ENCODE measurements at places on chromosomes 4 and X.

- no peak for DNase-seq
Measured at GRCh38 chr4:82139287-82139686, 234.5 kb downstream of the HNRNPD start.

DNA sequence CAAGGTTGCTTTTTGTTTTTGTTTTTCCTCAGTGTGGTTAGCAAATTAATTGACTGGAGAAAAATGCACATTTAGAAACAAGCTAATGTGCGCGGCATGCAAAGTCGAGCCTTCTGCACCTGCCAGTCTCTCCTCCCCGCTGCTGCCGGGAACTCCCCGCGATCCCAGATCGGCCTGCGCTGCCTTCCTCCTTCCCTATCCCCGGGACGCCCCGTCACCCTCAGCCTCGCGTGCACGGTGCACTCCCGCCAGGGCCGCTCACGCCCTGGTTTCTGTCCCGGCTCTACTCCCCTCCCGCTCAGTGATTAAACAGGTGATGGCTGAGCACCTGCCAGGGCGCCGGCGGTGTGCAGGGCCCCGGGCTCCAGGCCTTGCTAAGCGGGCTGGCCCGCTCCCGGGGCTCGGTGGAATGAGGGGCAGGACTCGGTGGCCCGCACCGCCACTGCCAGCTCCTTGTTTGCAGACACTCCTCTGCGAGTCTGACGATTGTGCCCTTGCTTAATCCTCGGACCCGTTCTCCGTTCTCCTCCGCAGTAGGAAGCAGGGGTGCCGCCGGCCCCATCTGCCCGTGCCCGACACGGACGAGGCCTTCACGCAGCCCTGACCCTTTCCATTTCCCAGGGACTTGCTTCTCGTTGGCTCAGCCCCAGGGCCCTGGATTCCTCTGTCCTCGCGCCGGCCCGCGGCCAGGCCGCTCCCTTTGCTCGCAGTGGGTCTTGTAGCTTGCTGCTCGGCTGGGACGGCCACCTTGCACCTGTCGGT lies 143.4 kb downstream of the TRIML1 start:
- DNase-seq = no peak

- no peak for DNase-seq
Measured at GRCh38 chrX:8089141-8089540, 81.9 kb downstream of the VCX2 start.

GRCh38 chrX:148146121-148146520 lies 165.0 kb downstream of the FMR1NB start:
- DNase-seq = no peak

DNA sequence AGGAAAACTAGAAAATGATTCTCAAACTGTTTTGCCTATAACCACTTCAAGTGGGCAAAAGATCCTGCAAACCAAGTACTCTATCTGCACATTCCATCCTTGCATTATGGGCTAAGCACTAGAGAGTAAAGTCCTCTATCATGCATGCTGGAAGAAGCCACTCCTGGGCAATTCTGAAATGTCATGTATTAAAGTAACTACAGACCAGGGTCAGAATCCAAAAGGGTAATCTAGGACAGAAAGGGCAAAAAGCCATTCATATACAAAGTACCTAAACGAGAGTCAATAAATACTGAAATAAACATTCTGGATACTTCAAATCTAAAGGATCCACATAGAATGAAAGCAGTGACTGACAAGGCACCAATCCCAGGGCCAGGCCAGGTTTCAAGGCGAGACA lies 1.0 kb downstream of the SNX12 start:
- DNase-seq = no peak

DNA sequence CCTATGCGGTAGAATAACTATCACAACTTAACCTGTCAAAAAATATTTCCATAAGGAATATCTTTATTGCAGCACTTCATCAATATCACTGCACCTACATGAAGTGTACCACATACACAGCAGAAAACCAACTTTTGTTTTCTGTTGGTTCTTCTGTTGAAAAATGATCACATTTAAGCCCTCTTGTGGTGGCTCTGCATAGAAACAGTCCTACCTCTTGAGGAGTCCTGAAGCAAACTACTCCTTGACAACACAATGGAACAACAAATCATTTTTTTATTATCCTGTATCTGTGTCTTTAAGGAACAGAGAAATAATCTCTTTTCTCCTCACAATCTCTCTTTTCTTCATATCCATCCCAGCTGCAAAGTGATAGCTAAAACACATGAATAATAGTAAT lies 39.8 kb upstream of the ATOH1 start:
- DNase-seq = no peak

DNA sequence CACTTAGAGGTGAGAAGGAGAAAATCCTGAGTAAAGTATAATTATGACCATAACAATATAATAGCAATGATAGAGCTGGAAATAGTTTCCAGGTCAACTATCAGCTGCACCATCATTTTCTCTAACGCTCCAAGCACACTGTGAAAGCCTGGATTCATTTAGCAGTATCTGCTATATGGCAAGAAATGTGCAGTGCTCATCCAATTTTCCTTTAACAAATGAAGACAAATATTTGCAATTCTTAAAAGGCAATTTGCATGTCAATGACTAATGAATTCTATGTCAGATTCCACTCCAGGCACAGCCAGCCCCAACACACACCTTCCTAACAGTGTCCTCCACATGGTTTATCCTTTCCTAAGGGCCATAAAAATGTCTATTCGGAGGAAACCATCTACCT lies 12.7 kb downstream of the PRSS12 start:
- DNase-seq = no peak

GRCh38 chrX:104205548-104205947 lies 39.3 kb downstream of the FAM199X start:
- no peak for DNase-seq
